ENCODE measurements at places on chromosomes 3 and 15.

GRCh38 chr3:111621535-111621934 lies 26.4 kb upstream of the ZBED2 start:
- no peak for DNase-seq

DNA sequence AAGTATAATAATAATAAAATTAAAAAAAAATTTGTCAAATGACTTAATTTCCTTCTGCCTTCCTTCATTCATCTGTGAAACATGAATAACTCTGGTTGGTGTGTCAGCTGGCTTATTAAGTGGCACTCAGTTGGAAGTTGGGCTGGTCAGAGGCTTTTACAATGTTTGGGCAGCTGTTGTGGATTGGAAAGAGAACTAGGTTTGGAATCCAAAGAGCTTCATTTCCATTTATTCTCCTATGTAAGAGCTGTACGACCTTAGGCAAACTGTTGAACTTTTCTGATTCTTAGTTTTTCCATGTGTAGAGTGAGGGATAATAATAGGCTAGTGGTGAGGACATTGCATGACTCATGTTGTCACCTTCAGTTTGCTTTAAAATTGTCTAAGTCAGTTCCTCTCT lies 606.7 kb downstream of the PDCD6IP start:
- no peak for DNase-seq

DNA sequence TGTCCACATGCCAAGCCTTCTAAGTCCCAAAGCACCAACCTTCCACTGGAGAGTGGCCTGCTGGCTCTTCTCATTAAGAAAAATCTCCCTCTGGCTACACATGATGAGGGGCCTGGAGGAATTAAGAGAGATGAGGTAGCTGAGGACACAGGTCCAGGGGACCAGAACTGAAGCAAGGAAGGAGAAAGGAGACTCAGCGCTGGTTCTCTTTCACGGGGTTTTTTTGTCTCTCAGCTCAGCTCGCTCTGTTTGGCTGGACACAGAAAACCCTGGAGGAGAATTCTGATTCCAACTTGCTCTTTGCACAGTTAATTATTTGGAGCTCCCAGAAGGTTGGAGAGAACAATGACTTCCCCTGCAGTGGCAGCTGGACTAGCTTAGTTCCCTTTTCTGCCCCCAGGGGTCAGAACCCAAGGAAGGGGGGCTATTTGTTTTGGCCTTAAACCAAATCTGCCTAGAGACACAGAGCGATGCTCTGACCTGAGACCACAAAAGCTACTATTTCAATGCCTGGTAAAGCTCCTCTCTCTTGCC lies 507.6 kb downstream of the FHIT start:
- no peak for DNase-seq

DNA sequence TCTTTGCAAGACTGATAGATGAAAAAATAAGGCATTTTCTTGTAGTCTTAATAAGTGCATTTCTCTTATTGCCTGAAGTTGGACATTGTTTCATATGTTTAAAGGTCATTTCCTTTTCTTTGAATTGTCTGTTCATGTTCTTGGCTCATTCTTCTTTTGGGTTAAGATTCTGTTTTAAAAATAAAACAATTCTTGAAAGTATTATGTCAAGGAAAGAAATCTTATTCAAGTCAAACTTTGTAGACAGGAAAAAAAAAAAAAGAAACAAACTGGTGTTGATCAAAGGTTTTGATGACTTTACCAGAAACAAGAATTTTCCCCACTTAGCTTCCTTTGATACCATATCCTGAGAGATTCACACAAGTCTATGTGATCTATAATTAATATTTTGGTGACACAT lies 132.9 kb upstream of the AADACL2 start:
- no peak for DNase-seq

- DNase-seq, result no peak
These were observed 916 bp downstream of the IL17RD start for GRCh38 chr3:57164217-57164656.

DNA sequence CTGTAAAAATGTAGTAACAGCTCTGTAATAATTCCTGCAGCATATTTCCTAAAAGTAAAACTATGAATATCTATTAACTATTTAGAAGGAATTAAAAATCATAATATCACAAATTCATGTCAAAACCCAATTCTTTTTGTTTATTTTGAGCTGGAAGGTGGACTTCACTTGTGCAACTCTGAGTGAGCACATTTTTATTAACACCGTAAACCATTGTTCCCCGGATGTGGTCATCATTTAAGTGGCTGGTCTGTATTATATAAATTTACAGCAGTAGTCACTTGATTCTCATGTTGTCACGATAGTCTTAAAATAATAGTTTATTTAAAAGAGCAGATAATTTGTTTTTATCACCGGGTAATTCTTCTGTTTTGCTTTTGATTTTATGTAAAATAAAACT lies 43.0 kb upstream of the UTS2B start:
- DNase-seq, result no peak

DNA sequence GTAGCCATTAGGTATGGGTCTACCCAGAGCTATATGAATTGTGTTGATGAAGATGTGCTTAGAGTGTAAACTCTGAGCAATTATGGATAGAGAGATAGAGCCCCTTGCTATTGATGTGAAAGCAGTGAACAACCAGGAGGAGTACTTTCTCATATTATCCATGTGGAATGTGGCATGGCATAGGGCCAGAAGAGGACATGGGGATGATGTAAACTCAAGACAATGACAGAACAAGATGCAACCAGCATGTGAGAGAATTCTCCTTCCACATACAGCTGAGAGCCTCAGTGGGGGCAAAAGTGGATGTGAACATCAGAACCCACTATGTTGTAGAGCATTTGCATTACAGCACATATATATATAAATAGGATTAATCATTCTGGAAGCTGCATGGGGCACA lies 36.4 kb upstream of the BNC1 start:
- no peak for DNase-seq

GRCh38 chr3:42351207-42351606 lies 59.2 kb downstream of the LYZL4 start:
- DNase-seq, result no peak

- no peak for DNase-seq
These were observed 280.4 kb downstream of the CD47 start for GRCh38 chr3:107810171-107811071.

DNA sequence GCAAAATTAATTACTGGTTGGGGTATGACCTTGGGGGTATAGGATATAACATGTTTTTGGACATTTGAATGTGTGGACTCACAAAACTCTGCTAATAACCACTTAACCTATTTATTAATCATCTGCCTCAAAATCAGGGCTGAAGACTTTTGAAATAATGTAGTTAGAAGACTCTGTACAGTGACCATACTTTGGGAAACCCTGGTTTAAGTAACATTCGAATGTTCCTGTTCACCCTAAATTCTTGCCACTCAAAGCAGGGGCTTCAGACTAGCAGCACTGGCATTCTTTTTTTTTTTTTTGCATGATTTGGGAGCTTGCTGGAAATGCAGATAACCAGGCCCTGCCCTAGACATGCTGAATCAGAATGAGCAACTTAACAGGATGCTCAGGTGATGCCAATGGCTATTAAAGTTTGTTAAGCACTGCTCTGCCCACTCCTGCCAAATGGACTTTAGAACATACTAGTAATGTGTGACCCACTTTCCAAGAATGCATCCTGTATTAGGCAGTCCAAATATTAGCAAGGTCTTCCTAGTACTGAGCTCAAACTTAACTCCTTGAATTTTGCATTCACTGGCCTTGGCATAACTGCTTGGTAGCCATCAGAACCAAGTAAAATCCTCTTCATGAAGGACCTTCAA lies 12.7 kb upstream of the ST3GAL6 start:
- DNase-seq, result no peak

DNA sequence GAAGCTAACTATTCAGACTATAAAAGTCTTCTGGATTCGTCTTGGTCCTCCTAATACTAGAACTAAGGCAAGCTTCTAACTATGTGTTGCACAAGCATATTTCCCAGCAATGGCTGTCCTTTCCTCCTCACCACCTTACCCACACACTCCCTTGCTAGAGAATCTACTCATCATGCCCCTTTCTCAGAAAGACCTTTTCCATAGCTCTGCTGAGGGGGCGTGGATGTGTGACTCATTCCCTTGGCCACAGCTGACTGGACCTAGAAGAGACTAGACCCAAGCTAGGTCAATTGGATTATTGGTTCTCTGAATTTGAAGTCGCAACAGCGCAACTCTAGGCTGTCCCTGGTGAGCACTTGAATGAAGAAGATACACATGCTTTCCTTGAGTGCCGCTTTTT lies 47.1 kb downstream of the ERC2 start:
- no peak for DNase-seq

GRCh38 chr3:167729591-167729990 lies 5.1 kb downstream of the PDCD10 start:
- DNase-seq, result no peak

GRCh38 chr3:103085465-103085864 lies 650.6 kb downstream of the ZPLD1 start:
- DNase-seq, result no peak

- no peak for DNase-seq
These were observed 145.6 kb upstream of the SLC2A2 start for GRCh38 chr3:171172070-171172469.

DNA sequence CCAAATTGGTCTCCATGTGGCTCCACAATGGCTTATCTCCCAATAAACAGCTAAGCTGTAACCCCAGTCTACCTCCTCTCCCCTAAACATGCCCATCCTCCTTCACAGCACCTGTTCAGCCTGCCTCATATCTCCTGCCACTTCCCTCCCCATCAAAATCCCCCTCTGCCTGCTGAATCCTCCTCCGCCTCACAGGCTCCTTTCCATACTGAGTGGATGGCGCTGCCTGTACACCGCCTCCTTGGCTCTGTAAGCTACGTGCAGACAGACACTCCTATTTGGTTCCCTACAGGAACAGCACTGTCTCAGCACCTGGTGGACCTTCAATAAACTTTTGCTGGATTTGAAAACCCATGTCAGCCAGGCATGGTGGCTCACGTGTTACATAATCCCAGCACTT lies 53.7 kb downstream of the ADCY5 start:
- no peak for DNase-seq

DNA sequence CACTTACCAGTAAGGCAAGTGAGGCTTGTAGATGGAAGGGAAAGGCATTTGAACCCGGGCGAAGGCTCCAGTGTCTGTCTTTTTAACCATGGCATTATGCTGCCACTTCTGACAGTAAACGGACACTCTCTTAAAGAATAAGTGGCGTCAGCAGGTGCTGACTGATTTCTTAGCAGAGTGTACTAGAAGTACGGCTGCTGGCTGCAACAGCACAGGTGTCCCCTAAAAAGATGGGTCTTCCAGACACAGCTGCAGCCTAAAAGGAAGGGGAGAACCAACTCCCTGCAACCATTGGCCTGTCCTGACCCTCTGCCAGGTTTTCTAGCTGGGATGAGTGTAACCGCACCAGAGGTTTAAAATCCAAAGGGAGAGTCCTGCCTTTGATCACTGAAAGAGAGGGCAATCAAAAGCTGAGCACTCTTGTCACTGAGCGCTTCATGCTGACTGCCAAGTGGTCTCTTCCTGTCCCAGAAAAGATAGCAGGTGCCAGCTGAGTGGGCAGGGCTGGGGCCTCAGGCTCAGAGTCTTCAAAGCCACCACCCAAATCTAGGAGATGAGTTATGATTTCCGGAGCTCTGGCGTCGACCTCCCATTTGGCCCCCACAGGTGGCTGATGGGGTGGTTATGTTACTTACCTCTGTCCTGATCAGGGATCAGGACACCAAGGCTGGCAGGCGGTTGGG lies 255.8 kb downstream of the SLCO3A1 start:
- no peak for DNase-seq

- no peak for DNase-seq
These were observed 26.2 kb downstream of the KIF7 start for GRCh38 chr15:89628806-89629715.

DNA sequence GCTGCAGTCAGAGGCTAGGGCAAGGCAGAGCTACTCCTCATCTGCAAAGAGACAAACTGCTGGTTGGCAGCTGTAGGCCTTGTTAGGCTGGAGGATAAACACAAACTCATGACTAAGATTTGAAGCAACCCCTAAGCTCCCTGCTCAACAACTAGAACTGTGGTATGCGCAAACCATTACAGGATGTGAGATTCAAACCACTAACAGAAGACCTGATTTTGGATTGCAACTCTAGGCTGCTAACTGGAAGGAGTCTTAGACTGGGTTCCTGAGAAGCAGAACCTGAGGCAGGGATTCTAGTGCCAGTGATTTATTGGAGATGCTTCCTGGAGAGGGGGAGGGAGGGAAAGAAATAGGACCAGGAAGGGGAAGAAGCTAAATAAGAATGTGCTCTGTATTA lies 22.5 kb downstream of the CCR4 start:
- no peak for DNase-seq

DNA sequence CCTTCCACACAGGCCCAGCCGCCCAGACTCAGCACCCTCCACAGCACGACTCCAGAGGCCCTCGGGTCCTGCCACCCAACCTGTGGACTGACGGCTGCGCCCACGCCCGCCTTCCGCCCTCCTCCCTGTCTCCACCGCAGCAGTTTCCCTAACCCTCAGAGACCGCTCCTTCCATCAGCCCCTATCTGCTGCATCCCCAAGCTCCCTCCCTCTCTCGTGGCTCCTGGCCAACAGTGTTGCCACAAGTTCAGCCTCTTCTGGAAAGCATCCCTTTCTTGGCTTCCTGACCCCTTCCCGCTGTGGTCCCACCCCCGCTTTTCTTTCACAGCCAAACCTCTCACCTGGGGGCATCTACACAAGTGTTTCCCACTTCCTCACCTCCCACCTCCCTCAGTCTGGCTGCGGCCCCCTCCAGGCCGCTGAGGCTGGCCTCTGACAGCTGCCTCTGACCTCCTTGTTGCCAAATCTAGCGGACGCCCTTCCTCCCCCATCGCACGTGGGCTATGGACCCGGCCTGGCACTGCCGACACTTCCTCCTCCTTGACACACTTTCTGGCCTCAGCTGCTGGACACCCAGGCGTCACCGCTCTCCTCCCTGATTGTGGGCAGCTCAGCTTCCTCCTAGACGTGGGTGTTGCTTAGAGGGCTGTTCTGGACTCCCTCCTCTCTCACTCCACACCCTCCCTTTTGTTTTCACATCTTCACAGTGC lies 168.8 kb upstream of the TLE3 start:
- no peak for DNase-seq

GRCh38 chr3:11651900-11652299 lies 8.2 kb upstream of the VGLL4 start:
- no peak for DNase-seq

- no peak for DNase-seq
These were observed 95.4 kb upstream of the RNU6-1 start for GRCh38 chr15:67935244-67935643.

GRCh38 chr3:73069187-73069586 lies 7.7 kb downstream of the EBLN2 start:
- no peak for DNase-seq

DNA sequence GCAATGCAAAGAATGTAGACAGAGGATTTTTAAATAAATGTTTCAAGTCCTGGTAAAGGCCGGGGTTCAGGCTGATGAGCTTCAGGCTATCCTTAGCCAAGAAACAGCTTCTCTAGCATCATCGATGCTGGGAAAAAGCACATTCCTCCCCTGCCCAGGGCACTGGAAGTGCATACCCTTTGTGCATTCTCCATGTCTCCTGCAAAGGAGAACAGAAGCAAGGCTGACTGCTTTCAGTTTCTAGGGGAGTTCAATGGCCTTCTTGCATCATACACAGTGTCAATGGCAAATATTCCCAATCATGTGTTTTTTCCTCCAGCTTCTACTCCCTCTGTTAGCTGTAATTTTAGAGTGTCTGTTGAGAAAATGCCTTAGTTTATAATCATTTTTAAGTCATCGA lies 59.9 kb downstream of the GPR176 start:
- no peak for DNase-seq
